Activated CD8-positive, alpha-beta memory T cell treated with anti-CD3 and anti-CD28 coated beads for 1 hour (primary cell): ENCODE measurements at places on chromosomes 6 and 20.

GRCh38 chr6:105628156-105628860 is 225.4 kb upstream of the PREP start:
- no peak for DNase-seq

- peak; percentile 75 for DNase-seq
Measured at GRCh38 chr20:57381596-57382503, 9.3 kb upstream of the RBM38 start.

- no peak for DNase-seq
Measured at GRCh38 chr6:39377539-39377950, 55.0 kb upstream of the KCNK16 start.

- no peak for DNase-seq
Measured at GRCh38 chr6:25180630-25181349, 98.4 kb upstream of the CARMIL1 start.

DNA sequence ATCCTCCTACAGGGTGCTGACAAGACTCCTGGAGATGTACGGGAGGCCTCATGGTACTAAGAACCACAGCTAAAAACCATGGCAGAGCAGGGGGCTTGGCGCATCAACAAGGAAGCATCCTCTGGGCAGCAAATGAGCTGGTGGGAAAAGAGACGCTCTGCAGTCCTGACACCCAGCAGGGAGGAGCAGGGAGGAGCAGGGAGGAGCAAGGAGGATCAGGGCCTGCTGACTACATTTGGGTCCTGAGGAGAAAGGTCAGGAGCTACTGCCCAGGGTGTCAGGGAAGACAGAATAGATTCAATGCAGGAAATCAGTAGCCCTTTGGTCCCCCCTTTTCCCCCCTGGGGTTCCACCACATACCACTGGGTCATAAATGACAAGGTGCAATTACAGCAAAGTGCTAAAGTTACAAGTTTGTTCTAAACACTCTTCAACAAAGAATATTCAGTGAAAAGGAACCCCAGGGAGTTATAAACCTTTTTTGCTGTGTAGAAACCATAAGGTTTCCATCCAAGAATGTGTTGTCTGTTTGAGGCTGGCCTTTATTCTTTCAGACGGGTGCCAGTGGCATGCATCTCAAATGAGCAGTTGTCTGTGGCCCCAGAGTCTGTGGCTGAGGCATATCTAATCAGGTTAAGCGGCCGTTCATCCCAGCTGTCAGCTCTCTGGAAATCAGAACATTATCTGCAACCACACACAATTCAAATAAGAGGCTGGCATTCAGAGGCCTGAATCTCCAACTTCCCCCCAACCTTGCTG is 325.0 kb downstream of the CDC5L start:
- DNase-seq: no peak

GRCh38 chr6:162262466-162263196 is 464.9 kb downstream of the PRKN start:
- no peak for DNase-seq

GRCh38 chr20:51019656-51020592 is 3.0 kb downstream of the KCNG1 start:
- DNase-seq: no peak

DNA sequence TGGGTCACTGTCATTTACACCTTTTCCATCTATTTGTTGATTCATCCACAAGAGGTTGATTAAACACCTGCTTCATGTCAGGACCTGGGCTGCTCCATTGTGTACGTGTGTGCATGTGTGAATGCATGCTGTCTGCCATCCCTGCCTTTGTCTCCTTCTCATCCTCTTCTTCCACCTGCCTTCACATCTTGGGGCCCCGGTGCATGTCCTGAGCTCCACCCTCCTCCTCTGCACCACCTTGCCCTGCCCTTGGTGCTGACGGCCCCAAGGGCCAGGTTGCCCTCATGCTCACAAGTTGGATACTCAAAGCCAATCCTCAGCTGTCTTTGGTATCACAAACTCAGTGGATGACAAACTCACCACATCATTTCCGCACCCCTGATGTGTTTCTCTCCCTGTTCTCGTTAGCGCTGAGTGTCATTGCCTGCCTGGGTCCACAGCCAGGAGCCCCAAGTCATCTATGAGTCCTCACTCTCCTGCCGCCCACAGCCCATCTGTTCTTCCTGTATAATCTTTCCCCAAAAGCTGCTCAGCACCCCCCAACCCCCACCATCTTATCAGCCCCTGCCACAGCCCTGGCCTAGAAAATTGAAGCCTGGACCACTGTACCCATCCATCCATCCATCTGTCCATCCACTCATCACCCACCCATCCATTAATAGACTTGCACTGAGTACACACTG is 85.0 kb downstream of the SRC start:
- DNase-seq: no peak

DNA sequence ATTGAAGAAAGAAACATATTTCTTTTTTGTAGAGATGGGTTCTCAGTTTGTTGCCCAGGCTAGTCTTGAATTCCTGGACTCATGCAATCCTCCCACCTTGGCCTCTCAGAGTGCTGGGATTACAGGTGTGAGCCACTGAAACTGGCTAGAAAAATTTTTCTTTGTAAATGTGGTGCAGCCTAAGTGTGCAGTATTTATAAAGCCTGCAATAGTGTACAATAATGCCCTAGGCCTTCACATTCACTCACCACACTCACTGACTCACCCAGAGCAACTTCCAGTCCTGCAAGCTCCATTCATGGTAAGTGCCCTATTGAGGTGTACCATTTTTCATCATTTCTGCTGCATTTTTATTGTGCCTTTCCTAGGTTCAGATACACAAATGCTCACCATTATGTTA is 31.4 kb downstream of the NHSL1 start:
- no peak for DNase-seq

DNA sequence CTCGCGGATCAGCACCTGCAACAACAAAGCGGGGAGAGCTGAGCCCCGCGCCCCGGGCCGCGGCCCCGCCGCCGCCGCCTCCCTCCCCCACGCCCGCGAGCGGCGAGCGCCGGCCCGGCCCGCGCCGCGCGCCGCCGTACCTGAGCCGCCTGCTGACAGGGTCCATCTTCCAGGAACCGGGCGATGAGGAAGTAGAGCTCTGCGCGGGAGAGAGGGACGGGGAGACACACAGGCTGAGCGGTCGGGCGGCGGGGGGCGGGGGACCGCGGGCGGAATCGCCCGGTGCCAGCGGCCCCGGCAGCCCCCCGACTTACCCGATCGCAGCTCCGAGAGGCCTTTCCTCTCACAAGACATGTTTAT is 359 bp downstream of the PHIP start:
- no peak for DNase-seq

DNA sequence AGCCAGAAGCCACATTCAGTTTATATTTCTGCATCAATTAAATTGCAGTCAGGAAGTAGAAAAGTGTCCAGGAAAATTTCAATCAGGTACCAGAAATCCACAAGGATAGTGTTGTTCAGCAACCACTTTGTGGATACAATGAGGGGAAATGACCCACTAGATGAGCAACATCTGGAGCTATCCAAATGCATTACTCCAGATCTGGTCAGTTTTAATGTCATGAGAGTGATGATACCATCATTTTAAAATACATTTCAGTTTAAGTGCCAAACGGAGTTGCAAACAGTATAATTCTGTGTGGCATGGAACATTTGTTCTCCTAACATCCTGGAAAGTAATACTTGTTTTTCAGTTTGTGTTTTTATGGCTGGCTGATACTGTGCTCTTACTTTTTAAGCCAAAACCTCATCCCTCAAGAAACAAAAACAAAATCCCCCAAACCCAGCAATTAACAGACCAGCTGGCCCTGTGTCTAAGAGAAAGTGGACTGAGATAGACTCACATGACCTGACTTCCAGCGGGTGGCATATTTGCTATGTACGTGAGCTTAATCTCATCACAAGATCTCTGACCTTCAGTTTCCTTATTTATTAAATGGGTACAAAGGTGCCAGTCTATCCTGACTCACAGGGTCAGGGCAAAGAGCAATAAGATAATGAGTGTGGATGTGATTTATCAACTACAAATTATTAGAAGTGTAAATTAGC is 58.8 kb upstream of the CNKSR3 start:
- DNase-seq: no peak

DNA sequence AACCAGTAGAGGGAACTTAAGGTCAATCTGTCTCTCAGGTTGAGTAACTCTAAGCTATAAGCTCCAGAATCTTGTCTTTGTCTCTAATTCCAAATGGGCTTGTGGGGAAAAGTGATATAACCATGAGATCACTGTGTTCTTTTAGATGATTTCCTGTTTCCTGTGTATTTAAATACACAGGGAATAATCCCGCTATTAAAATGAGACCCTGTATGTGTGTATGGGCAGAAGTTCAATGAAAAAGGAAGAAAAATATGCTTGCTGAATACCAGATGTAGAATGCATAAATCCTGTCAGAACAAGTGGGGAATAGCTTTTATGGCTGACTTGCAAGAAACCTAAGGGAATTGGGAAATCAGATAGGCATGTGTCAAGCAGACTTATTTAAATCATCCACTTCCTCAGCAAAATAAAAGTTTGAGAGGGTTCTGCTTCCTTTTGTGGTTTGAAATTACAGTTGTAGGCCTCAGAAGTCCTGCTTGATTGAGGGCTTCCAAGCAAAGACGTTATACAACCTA is 164.7 kb upstream of the PDE7B start:
- no peak for DNase-seq

GRCh38 chr6:48183178-48183577 is 72.2 kb upstream of the PTCHD4 start:
- DNase-seq: no peak

DNA sequence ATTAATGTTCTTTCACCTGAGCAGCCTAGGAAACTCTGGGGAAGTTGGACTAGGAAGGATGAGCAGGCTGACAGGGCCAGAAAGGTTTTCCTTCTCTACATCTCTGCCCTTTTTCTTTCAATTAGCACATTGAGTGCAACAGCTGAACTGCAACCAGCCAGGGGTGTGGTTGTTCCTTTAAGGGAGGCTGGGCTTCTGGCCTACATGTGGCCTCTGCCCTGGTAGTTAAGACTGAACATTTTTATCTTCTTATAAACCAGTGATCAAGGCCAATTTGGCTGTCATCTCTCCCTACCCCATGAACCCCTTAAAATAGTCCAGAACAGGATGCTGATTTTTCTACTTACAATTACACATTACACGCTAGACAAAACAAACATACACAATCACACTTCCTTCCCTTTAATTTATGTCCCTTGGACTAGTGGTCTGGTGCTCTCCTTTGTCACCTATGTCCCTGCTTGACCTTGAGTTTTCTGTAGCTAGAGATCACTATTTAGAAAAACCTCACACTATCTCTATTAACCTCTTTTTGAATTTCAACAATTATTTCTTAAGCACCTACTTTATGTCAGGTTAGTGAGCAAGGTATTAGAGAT is 60.3 kb downstream of the RNF217 start:
- no peak for DNase-seq

DNA sequence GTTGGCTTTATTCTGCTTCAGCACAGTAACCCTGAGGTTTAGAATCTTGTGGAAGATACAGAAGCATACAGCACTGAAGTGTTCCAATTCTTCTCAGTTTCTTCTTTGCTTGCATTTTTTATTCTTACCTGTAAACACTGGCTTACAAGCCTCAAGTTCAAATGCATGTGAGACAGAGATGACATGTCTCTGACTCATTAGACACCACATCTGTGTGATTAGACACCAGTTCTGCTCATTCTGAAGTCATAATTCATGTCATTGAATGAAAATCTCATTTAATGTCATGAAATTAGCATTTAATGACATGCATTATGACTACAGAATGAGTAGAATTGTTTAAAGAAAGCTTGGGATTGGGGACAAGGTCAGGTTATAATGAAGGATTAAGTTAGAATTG is 5.8 kb downstream of the GZF1 start:
- no peak for DNase-seq

DNA sequence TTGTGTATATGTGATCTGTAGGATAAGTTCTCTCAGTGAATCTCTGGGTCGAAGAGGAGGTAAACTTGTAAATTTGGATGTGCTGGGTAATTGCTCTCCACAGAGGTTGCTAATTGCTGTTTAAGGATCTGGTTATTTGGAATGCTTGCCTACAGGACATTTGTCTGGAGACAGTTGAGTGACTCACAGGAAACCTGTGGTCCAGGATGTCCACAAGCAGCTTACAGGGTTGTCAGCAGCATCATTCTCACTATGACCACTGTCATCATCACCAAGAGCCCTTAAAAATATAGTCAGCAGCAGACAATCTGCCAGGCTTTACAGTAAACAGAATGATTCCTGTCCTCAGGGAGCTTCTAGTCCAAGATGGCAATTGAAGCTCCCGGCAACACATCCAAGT is 31.2 kb upstream of the KCNK5 start:
- no peak for DNase-seq

GRCh38 chr6:73631849-73632248 is 21.9 kb downstream of the SLC17A5 start:
- no peak for DNase-seq

GRCh38 chr6:157123234-157123633 is 200.1 kb downstream of the TMEM242 start:
- DNase-seq: no peak

- DNase-seq: no peak
Measured at GRCh38 chr6:109243863-109244825, 138.1 kb downstream of the CD164 start.

DNA sequence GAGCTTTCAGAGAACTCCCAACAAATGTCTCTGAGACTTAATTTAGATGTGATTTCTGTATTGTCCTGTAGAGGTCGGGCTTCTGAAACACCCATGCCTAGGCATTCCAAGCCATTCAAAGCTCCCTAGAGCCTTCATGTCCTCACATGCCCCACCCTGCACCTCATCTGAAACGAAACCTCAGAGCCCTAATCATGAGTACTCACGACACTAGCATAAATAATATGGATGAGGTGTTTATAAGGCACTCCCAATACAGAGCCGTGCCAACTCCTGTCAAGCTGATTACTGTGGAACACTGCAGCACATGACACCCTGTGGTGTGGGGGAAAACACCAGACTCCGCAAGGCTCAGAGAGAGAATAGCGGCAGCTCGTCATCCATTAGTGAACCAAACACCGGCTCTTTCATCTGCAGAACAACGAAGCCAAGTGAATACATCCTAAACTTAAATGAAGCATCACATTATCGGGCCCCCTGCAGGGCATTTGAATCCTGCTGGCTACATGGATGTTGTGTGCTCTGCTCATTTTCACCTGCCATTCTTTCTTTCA is 83.8 kb downstream of the FNDC1 start:
- no peak for DNase-seq

DNA sequence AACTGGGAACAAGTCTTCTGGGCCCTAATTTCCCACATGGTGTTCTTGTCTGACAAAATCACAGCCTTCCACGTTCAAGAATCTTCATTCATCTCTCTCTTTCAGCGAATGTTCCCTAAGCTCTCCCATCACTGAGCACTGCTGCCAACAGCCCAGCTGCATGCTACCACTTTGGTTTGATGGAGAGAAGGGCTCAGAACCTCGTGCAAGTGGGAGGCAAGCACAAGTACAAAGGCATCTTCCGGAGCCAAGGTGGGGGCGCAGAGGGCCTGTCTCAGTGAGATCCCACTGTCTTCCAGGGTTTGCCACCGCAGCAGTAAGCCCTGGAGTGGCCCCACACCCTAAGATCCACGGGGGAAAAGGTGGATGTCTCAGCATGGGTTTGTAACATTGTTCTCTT is 17.2 kb downstream of the DLL1 start:
- DNase-seq: no peak

DNA sequence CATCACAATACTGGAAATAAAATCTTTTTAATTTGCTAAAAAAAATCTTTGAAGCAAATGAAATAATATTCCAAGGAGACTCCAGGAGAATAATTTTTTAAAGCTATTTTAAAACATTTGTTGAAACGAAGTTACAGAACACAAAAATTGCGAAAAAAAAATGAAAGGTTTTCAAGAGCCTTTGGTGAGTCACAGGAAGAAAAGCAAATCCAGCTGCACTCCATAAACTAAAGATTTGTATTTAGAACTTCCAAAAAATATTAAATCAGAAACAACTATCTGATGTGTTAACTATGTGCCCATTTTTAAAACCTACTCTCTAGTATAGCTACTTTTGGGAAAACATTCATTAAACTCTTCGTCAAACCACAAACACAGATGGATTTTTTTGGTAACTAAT is 23.6 kb downstream of the PDSS2 start:
- DNase-seq: no peak
